ENCODE measurements at places on chromosomes 4 and X.

DNA sequence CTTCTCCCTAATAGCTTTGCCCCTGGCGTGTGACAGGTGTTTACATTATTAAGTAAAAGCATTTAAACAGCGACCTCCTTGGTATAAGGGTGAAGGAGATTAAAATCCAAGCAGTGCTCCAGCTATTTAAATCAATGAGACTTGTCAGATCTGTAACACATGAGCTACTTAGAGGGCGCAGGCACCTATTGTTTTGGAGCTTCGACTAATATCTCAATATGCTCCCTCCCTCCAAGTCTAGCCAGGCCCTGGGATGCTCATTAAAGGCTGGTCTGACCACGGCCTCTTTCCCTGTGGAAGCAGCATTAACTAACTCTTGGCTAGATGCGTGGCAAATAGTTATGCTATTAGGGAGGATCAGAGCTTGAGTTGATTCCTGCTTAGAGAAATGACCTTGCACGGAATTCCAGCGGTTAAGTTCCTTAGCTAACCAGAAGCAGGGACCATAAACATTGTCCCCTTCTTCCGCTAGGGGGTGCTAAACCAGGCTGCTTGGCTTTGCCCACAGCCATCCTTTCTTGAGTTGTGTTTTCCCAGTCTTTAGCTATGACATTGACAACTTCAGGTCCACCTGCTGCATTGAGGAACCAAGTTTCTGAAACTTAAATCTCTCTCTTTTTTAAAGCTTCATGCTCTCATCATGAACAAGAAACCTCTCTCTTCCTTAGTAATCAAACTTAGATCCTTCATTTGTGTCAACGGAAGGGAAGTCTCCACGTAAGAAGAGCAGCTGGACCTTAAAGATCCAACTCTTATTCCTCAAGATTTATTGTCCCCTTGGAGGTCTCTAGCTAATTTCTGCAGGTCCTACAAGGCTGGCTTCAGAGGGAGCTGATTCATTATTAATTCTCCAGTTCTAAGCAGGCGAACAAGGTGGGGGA is 80.7 kb upstream of the IGFBP7 start:
- no peak for DNase-seq

DNA sequence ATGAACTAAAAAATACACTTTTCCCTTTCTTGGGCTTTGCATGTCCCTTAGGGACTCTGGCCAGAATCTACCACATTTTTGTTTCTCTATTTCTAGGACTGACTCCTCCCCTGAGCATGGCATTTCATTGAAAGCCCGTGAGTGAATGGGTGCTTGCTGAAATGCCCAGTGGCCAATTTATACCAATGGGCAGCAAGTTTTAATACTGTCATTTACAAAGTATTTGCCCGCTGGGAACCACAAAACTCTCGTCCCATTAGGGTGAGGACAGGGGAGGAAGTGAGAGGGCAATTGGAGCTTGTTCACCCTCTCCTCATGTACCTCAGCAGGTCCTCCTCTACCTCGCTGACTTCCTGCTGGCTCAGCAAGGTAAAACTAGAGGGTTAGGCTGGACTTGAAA is 1.1 kb downstream of the SRPX2 start:
- no peak for DNase-seq

GRCh38 chrX:79081895-79082512 is 62.5 kb upstream of the GPR174 start:
- DNase-seq: no peak

DNA sequence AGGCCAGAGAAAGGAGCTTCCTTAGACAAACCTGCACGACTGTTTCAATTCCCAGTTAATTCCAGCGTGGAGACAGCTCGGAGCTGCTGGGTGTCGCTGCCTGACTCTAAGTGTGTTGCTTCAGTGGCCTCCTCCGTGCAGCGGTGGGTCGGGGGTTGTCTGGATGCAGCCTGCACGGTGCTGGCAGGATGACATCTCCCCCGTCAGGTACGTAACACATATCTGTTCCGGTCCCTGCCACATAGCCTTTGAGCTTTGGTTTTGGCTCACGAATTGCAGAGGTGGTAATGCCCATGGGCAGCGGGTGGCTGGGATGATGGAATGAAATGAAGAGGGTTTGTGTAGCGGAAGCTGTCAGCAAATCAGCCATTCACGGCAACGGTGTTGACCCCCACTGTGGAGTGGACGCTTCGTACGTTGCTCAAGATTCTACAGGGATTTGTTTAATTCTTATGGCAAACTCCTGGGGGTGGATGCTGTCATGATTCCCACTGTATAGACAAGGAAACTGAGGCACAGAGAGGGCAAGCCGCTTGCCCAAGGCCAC is 33.7 kb upstream of the HMX1 start:
- no peak for DNase-seq

- no peak for DNase-seq
Observed at GRCh38 chr4:164503874-164504273, 250.1 kb upstream of the SMIM31 start.

DNA sequence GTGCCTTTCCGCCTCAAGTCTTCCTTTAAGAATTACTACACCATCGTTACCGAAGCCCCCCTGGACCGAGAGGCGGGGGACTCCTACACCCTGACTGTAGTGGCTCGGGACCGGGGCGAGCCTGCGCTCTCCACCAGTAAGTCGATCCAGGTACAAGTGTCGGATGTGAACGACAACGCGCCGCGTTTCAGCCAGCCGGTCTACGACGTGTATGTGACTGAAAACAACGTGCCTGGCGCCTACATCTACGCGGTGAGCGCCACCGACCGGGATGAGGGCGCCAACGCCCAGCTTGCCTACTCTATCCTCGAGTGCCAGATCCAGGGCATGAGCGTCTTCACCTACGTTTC is 2.2 kb downstream of the PCDH10 start:
- DNase-seq: no peak

DNA sequence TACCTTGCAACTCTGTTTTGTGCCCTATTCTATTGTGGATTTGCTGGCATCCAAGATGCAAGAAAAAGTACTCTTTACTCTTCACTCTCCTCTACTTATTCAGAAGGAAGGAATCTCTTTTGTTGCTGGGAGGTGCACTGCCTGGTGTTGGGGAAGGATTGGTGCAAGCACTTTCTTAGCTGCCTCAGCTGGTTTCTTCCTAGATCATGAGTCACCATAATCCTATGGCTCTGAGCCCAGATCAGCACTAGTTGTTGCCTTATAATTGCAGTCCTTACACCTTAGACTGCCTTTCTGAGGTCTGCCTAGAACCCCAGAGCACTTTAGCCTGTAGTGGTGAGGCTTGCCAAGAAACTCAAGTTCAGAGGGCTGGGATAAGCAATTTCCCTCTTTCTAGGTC is 37.0 kb upstream of the CT83 start:
- DNase-seq: no peak
